ENCODE measurements at places on chromosomes 7 and 10.

DNA sequence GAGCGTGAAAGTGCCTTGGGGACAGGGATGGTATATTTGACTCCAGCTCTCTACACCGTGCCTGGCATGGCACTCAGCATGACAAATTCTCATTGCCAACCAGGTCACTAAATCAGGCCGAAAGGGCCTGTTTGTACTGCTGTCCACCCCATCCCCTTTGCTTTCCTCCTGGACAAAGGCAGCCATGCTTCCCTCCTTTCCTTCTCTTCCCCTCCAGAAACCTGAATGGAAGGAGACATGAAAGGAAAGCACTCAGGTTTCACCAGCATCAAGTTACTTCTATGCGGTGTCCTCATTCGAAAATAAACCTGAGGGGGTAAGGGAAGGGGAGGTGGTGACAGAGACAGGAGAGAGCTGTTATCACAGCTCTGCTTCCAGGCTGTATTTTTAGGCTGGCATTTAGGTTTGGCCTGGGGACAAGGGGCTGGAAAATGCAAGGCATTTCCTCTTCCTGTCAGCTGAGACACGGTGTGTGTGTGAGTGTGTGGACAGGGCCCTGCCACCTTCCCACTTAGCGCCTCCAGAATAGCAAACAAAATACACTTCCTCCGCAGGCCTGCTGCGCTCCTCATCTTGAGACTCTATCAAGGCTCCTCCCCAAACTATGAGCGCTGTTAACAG, 79.9 kb upstream of the COL13A1 start:
- no peak for DNase-seq

GRCh38 chr10:22049635-22050034, 46.1 kb upstream of the DNAJC1 start:
- no peak for DNase-seq

GRCh38 chr7:4771737-4772136, 3.7 kb upstream of the AP5Z1 start:
- DNase-seq = no peak

- no peak for DNase-seq
These were observed 48.8 kb upstream of the CARD11 start for GRCh38 chr7:3092468-3092867.

DNA sequence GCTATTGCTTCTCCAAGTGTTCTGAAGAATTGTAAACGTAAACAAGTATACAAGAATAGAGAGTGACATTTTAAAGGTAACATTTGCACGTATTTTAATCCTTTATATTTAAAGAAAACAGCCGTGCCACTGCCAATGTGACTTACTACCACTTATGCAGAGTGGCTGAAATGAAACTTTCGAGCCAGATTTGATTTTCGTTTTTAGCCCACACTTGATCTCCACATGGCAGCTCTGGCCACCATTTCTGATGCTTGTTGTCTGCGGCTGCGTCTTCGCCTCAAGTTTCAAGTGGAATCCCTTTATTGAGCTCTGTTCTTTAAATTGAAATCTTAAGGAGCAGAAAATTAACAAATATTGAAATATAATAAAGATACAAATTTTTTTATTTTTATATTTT, 70.0 kb downstream of the ELAPOR2 start:
- no peak for DNase-seq

DNA sequence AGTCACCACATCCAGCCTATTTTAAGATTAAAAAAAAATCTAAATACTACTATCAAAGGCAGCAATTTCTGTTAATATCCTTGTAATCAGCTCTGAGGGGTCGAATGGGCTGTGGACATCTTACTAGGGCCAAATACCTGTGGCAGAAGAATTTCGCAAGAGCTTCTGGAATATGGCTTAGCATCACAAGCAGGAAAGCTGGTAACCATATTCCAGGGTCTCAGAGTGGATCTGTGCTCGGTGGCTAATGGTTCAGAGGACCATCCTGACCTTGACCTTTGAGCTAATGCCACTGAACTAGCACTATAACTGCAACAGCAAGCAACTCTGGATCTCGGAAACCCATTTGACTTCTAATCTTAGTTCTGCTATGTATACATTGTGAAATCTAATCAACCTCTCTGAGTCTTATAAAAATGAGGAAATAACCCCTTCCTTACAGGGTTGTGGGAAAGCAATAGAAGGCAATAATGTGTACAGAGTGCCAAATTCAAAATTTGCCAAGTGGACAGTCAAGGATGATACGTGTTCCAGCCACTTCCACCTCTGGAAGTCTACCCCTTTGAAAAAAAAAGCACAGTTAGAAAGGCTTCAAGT, 65.5 kb downstream of the CYP26A1 start:
- DNase-seq = no peak

- no peak for DNase-seq
These were observed 52.3 kb upstream of the MYL10 start for GRCh38 chr7:101681170-101682007.

DNA sequence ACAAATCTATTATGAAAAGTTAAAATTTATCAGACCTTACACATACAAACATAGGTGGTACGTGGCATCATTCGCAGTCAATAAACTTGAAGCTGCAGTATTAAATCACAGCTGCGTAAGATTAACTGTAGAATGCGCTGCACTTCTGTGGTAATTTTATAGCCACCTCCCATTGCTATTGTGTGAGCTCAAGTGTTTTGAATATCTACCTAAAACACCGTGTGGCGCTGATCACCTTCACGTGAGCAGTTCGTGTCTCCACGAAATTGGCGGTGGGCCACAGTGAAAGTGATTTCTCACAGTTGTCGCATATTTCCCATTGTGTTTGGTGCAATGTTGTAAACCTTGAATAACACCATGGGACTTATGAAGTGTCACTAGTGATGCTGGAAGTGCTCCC, 102.8 kb downstream of the PLPP4 start:
- no peak for DNase-seq

DNA sequence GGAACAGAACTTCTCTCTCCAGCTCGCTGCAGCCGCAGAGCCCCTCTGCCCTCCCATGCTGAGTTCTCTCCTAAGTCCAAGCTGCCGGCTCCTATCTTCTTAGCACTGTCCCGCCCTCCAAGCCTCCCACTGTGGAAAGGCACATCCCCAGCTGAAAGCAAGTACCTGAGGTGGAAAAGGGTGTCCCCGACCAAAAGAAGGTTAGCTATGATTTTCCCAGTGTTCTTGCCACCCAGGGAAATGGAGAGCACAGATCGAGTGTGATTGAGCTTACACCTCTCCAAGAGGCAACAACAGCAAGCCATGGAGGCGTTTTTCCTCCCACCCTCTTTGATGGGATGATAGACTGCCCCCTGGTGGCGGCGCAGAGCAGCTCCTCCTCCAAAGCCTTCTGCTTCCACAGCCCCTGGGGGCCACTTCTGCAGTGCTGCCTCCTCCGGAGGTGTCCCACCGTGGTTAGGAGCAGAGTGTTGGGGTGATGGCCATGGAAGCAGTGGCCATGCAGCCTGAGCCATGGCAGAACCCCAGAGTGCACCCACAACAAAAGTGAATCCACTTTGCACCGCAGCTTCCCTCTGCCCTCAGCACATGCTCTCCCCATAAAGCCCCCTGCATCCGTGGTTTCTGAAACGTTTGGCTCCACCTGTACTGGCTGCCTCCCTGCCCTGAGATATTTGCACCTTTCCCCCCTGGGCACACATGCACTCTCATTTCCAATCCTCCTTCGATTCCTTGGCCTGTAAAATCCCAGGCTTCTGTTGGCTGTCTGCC, 143.1 kb upstream of the STK17A start:
- DNase-seq = no peak

DNA sequence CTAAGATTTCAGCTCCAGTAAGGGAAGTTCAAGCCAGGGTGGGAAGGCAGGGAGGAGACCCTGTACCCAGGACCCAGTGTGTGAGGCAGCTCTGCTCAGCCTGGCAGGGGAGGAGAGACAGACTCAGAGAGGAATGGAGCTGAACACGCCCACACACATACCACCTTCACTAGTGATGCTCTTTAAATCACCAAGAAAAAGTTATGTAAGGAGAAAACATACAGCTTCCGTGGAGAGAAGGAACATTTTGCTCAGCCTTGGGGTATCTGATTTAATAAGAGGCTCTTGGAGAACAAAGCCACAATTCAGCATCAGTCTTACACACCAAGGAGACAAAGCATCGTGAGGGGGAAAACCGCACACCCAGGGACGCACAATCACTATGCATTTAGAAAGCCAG, 62.9 kb downstream of the PRKAG2 start:
- no peak for DNase-seq

GRCh38 chr10:26946102-26946811, 85.5 kb upstream of the ABI1 start:
- no peak for DNase-seq

DNA sequence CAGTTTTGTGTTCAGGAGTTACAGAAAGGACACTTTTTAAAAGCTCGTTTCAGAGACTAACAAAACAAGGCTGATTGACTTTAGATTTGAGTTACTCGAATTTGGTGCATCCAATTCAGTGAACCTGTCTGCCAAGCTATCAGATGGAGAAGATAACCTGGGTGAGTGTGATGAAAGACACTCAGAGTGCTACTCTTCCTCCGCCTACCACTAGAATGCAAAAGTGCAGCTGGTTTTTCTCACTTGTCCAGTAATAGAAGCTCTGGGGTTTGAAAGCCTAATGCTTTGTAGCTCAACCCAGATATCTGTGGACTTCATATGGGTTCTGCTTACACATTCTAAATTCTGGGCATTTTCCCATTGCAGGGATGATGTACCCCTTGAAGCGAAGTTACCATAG, 82.8 kb upstream of the NPY start:
- DNase-seq = no peak

Data from COR-L47 (cell line).